ENCODE measurements at places on chromosomes 7 and 10. TPM values are rescaled to one million over a fixed set of nuclear protein-coding genes. Genes with fewer than 3 reads are reported as not detected.
A peak's percentile ranks its signal among the peaks of the same experiment; 100 is the strongest.

- peak; percentile 34 for DNase-seq
Observed at GRCh38 chr10:133336577-133337369, at the start of gene CALY. Gene CALY, minus strand, starts transcription at chr10:133336896. Its CDS starts 7,907 bp downstream, at chr10:133328989.

- peak; percentile 96 for DNase-seq
Observed at GRCh38 chr7:23471106-23471859, 992 bp upstream of the IGF2BP3 start.

GRCh38 chr7:46150202-46150601 is 229.1 kb upstream of the IGFBP3 start:
- no peak for DNase-seq

DNA sequence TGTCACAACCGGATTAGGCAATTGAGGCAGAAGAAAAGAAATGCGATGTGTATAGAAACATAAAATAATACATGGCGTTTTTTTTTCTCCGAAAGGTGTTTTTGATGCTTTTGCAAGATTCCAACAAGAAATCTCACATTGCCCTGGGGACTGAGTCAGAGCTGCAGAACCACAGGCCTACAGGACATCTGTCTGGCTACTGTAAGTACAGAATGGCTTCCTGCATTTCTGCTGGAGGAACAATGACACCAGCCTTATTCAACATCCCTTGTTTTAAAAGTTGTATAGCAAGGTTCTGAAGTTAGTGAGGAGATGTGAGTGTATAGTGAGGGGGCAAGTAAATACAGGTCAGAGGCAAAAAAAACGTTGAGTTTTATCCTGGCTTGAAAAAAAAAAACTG is 256.4 kb downstream of the ABCA13 start:
- DNase-seq = no peak

- no peak for DNase-seq
Observed at GRCh38 chr10:78730754-78731153, 338.0 kb upstream of the ZMIZ1 start.

GRCh38 chr10:74855027-74855426 is 28.6 kb downstream of the KAT6B start:
- no peak for DNase-seq

- DNase-seq = no peak
Observed at GRCh38 chr7:130887182-130887956, 153.4 kb upstream of the KLF14 start.

GRCh38 chr10:117391436-117392205 is 16.4 kb upstream of the PDZD8 start:
- peak; percentile 11 for DNase-seq

DNA sequence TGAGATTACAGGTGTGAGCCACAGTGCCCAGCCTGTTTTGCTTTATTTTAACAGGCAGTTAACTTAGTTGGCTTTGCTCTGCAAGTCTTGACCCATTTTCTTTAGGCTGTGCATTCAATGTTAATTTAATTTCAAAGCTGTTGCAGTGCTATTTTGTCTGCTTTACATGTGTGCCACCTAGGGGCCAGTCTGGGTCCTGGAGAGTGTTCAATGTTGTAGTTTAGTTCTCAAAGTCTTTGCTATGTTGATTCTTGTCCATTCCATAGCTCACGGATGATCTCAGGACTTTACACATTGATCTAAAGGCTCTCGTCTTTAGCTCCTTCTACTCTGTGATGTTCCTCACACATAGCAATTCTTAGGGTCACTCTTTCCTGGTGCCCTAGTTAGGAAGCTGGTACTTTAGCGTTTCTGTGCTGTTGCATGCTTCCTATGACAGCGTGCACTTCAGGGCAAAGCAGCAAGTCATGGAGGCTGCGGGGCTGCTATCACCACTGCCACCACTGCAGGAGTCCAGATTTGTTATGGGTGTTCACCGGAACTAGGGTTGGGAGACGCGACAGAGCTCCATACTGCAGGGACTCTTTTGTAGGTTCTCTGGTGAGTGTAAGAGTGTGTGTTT is 16.4 kb upstream of the ABCA13 start:
- peak; percentile 8 for DNase-seq

- no peak for DNase-seq
Observed at GRCh38 chr7:80984619-80985018, 65.8 kb upstream of the SEMA3C start.

Gene FBH1
- 93.1 TPM for total RNA-seq

Gene HOXA13
- not detected for total RNA-seq

Gene SFMBT2
- total RNA-seq = 6.7 TPM

Gene RNF32
- 0.92 TPM for total RNA-seq

Gene PDK4
- 48.6 TPM for total RNA-seq

Gene RBP3
- total RNA-seq = not detected

Gene EBF3
- 44.4 TPM for total RNA-seq
